ENCODE measurements at places on chromosomes 12 and 14.
A peak's percentile ranks its signal among the peaks of the same experiment; 100 is the strongest.

DNA sequence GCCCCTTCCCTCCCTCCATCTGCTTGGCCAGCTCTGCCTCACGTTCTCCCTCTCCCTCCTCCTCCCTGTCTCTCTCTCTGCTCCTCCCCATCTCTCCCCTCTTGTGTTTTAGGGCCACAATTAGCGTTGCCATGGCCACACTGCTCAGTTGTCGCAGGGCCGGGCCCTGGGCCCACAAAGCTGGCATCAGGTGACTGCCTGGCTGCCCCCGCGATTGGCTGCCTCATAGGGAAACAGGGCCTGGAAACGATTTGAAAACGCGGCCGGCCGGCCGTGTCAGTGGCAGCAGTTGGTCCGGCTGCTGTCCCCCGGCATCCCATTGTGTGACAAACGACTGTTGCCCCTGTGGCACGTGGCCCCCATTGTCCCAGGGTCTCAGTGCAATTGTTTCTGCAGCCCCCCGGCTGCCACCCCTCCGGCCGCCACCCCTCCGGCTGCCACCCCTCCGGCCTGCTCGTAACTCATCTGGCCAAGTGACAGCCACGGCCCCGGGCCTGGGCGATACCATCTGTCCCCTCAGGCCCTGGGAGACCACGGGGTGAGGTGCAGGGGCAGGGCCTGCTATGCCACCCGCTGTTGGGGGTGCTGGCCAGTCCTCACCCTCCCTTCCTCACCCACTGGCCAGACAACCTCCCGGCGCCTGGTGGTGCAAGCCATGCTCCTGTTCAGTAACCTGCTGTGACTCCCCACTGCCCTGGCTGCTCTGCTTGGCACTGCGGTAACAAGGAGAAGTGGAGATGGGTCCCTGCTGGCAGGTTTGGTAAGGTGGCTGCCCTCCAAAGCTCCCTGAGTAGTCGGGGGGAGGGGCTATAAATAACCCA is 17.4 kb downstream of the FOXN4 start:
- DNase-seq = peak; percentile 97

- no peak for DNase-seq
Measured at GRCh38 chr14:52052288-52052943, 16.4 kb downstream of the NID2 start.

DNA sequence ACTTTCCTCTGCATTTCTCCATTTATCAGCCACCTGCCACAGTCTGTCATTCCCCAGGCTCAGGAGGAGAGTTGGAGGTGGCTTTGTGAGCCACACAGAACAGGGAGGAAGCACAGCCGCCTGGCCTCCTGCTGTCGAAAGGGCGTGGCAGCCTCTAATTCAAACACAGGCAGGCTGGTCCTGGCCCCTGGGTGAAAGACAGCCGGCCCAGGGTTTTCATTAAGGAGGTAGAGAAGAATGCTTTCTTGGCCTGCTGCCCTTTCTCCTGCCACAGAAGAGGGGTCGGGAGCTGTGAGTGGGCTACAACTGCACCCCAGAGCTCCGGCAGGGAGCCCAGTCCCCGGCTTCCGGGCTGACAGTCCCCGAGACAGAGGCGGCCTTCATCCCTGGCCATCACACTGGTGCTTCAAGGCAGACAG is 108.6 kb upstream of the FZD10 start:
- DNase-seq = peak; percentile 67

DNA sequence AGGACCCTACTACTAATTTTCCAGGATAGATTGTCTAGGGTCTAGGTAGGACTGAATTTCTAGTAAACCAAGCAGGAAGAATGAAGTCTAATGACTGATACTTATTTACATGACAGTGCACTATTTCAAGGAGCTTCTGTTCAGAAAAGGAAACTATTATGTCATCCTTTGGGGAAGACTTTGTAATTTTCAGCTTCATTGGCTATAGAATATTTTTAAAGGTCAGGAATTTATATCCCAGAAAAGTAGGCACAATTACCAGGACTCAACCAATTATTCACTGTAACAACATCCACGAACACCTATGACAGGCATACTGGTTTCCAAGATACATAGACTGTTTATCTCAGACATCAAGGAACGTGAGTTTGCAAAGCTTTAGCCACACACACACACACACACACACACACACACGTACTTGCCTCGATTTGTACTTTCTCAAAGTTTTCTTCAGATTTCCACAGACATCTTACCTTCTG is 23.2 kb downstream of the OR6S1 start:
- no peak for DNase-seq

- no peak for DNase-seq
Measured at GRCh38 chr12:27607591-27607990, 83.6 kb downstream of the PPFIBP1 start.

GRCh38 chr14:92702441-92702918 is 45.9 kb downstream of the LGMN start:
- DNase-seq = no peak

DNA sequence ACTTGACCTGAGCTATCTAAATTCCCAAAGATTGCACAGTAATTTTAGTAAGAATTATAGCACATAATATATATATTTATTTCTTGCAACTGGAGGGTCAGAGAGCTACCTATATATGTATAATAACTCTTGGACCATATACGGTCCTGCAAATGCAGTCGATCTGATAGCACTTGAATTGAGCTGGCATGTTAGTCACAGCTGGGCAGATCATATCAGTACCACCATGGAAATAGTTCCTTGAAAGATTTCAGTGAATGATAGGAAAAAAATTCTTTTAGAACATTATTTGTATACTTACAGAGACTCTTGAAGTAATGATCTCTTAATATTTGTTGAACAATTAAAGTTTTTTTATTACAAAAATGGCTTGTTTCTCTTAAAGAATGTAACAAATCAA is 94.5 kb upstream of the MON2 start:
- no peak for DNase-seq

- no peak for DNase-seq
Measured at GRCh38 chr12:124898200-124898922, 16.1 kb downstream of the UBC start.

GRCh38 chr14:91163316-91163715 is 49.4 kb downstream of the DGLUCY start:
- DNase-seq = no peak

- no peak for DNase-seq
Measured at GRCh38 chr14:35927727-35928126, 101.6 kb downstream of the BRMS1L start.

GRCh38 chr14:33655421-33655820 is 295.5 kb downstream of the EGLN3 start:
- DNase-seq = no peak
